ENCODE measurements at places on chromosomes 7 and 10.
A peak's percentile ranks its signal among the peaks of the same experiment; 100 is the strongest.

DNA sequence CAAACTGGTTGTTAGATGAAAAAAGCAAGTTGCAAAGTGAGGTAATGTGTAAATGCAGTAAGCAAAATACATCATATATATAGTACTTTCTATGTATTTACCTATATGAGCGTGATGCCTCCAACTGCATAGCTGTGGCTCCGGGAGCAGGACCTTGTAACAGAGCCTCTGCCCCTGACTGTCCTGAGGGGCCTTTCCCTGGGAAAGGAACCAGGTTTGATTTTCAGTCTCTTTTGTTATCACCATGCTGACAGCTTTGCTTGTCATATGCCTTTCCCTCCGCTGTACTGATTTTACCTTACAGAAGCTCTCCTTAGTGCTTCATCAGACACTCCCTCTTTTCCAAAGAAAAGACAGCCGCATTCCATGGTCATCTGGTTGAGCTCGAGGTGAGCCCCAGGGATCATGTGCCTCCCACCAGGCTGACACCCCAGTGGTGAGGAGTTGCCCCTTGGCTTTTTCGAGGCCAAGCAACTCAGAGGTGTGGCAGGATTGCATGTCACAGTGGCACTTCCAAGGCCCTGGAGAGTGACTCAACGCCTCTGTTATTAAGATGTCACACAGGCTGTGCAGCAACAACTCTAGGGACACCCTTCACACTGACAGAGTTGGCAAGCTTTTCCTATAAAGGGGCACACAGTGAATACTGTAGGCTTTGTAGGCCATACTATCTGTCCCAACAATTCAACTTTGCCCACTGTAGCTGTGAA lies 78.9 kb downstream of the ALOX5 start:
- no peak for DNase-seq

GRCh38 chr7:158124671-158125079 lies 462.9 kb downstream of the PTPRN2 start:
- no peak for DNase-seq

DNA sequence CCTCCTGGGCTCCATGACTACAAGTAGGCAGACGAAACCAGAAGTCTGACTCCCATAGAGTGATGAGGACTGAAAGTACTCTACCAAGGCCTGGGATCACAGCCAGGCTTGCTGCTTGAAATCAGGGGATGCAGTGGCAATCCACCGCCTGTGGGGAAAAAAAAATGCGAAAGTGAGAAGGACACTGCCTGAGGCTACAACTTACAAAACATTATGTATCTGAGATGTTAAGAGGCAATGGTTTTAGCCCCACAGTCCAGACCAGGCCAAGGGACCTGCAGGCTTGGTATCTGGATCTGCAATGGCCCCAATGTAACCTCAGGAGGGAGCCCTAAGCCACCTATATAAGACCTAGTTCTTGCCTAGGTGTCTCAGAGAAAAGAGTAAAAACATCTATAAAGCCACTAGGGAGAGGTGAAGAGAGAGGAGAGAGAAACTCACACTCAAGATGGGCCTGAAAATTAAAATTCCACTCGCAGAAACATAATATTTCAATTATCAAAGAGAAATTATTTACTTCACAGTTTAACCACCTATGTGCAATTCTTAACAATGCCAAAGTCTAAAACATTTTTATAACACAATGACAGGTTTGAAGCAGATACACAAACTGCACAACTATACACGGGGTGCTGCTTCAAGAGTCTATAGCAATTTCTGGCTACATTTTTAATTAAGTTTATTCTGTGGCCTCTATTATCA lies 13.9 kb downstream of the DNAJC1 start:
- no peak for DNase-seq

- DNase-seq, result peak; percentile 51
These were observed 8.5 kb upstream of the C10orf105 start for GRCh38 chr10:71727738-71728737.

GRCh38 chr10:71263376-71263775 lies 51.0 kb downstream of the UNC5B start:
- no peak for DNase-seq

- DNase-seq, result no peak
These were observed 23.9 kb downstream of the GLCCI1 start for GRCh38 chr7:7992506-7992905.

- no peak for DNase-seq
These were observed 27.6 kb upstream of the PRPF18 start for GRCh38 chr10:13559124-13559700.

- no peak for DNase-seq
These were observed 111.2 kb upstream of the ZMIZ1 start for GRCh38 chr10:78957471-78958039.

DNA sequence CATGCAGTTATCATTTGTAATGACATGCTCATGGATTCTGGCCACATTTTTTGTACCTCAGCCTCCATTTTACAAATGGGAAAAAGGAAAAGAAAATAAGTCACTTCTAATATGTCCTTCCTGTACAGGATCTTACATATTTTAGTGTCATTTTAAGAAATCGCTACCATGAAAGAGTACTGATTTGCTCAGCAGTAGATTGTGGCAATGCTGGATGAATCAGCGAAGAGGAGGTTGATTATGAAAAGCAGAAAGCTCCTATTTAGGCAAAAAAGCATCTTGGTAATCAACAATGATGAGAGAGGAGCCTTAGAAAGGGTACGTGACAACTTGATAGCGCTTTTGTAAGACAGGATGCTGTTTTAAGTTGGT lies 522.9 kb downstream of the PARD3 start:
- no peak for DNase-seq

GRCh38 chr7:21305455-21306235 lies 122.2 kb upstream of the SP4 start:
- no peak for DNase-seq

DNA sequence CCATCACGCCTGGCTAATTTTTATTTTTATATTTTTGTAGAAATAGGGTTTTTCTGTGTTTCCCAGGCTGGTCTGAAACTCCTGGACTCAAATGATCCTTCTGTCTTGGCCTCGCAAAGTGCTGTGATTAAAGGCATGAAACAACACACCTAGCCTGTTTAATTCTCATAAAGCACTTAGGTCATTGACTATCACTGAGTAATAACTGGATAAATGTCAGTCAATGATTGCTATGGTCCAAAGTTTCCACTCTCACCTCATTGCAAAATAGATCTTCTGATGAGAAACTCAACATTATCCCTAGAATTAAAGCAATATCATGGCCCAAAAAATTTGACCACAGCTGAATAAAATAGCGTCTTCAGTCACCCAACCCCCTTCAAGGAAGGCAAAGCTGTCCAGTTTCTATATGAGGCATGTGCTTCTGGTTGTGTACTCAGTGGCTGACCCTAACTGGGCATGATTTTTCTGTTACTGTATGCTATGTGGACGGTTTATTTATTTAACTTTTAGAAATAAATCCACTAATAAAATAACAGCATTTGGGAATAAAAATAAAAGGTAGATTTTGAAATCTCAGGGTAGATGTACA lies 86.5 kb upstream of the LRRN3 start:
- no peak for DNase-seq

DNA sequence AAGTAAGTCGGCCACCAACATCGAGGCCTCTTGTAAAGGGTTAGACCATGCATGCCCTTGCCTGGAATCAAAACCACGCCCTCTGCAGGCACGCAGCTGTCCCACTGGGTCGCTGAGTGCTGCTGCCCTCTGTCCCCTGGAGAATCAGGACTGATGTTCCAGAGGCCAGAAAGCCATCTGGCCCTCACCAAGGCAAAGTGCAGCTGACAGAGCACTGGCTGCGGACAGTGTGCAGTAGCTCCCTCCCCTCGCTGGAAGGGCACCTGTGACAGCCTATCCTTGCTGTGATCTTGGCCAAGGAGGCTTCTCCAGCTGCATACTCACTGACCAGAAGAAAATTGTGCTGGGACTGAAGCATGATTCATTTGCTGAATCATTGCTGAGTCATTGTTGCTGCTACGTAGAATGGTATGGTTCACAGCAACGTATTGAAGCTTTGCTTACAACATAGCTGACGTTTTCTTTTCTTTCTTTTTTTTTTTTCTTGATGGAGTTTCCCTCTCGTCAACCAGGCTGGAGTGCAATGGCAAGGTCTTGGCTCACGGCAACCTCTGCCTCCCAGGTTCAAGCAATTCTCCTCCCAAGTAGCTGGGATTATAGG lies 30.4 kb downstream of the DDC start:
- DNase-seq, result no peak

- DNase-seq, result peak; percentile 28
These were observed 919 bp downstream of the MAFK start for GRCh38 chr7:1531263-1531978.

GRCh38 chr10:78411716-78412115 lies 378.1 kb downstream of the RPS24 start:
- no peak for DNase-seq

- no peak for DNase-seq
These were observed 4.8 kb downstream of the PON1 start for GRCh38 chr7:95319570-95319969.

GRCh38 chr10:10361301-10361885 lies 656.3 kb upstream of the CELF2 start:
- DNase-seq, result no peak

DNA sequence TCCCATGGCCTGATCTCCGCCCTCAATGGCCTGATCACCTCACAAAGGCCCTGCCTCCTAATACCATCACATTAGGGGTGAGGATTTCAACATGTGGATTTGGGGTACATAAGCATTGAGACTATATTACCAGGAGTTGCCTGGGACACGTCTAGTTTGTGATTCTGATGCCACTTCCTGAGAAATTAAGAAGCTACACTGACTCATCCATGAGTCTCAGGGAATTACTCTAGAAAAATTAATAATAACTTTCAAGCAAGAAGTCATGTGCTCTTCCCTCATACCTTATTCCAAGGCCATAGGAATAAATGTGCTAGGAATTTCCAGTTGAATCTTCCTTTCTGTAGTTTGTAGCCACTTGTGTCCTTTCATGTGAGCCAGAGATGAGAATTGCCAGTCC lies 519.3 kb upstream of the MKI67 start:
- no peak for DNase-seq

DNA sequence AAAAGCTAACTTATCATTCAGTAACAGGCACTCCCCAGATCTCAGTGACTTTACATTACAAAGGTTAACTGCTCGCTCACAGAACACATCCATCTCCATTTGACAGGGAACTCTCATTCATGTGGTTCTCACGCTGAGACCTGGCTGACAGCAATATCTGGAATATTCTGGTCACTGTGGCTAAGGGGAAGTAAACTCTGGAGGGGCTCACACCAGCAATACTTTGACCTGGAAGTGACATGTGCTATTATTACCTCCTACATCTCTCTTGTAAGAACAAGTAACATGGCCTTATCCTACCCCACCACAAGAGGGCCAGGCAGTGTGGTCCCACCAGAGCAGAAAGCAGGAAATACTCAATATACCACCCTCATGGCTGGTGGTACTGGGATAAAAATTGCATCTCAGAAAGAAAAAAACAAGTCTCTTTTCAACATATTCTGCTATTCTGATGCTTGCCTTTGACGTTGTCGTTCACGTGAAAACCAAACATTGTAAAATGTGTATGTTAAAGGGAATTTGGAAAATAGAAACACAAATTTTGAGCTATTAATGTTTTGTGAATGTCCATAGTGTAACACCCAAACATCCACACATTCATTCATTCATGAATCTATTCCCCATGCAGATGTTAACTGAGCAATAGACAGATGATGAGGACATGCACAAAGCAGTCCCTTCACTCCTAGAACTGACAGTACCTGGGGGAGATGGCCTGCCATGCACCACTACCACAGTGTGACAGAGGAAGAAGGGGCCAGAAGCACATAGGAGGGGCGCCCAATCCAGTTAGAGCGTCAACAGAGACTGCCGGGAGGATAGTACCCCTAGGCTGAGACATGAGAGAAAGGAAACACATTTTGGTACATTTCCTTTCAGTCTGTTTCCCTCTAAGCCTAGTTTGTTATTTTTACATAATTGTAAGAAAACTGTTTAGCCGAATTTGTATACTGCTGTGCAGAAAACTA lies 166.0 kb upstream of the SP4 start:
- DNase-seq, result peak; percentile 34

- DNase-seq, result no peak
These were observed 204.7 kb downstream of the DNAJB6 start for GRCh38 chr7:157541295-157542067.

- DNase-seq, result no peak
These were observed 61.5 kb downstream of the FZD1 start for GRCh38 chr7:91325726-91326125.

DNA sequence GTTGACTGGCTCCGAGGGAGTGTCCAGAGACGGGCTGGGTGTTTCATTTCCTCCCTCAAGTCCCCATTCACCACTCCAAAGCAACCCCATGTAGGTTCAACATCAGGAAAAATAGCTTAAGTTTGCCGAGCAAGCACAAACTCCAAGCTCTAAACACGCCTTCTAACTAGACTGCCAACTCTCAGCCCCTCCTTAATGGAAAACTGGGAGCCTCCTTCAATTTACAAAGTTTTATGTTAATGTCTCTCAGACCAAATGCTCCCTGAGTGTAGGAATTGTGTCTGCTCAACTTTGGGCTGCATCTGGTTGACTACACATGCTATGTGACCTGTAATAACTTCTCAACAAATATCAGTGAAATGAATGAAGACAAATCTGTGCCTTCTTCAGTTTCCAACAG lies 87.5 kb downstream of the FAM204A start:
- DNase-seq, result no peak

- DNase-seq, result no peak
These were observed 23.4 kb upstream of the PRKCQ start for GRCh38 chr10:6603142-6604125.

DNA sequence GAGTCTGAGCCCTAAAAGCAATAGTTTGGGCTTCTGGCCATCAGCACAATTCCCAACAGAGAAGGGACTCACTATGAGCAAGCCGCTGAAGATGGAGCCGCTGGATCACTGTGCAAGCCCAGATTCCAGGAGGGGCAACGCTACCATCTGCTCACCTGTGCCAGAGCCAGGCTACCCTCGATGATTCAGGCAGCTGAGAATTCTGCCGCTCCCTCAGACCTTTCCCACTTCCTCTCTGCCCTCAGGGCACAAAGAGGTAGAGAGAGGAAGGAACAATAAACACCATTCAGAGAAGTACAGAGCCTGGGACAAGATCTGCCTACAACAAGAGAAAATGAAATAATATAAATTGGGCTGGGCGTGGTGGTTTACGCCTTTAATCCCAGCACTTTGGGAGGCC lies 98.1 kb downstream of the MYOF start:
- no peak for DNase-seq

- no peak for DNase-seq
These were observed 699.9 kb downstream of the INHBA start for GRCh38 chr7:41002741-41003610.

GRCh38 chr10:10911471-10911921 lies 106.2 kb upstream of the CELF2 start:
- no peak for DNase-seq

GRCh38 chr7:2719007-2719406 lies 31.0 kb downstream of the AMZ1 start:
- peak; percentile 50 for DNase-seq

GRCh38 chr7:132004529-132004928 lies 448.1 kb upstream of the PODXL start:
- DNase-seq, result no peak

DNA sequence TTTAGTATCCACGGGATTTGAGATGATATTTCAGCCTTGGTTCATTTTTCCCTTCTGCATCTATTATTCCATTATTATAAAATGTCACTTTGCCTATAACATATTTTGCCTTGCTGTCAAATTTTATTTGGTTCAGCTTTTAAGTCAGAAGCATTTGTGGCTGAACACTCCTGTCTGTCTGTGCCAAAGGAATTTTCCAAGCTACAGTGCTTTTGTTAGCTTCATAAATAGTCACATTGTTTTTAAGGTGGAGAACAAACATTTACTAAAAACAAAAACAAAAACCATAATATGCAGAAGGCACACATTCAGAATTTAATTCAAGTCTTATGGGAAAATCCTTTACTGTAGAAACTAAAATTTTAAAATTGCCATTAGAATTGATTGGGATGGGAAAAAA lies 33.8 kb upstream of the ELMO1 start:
- no peak for DNase-seq
